ENCODE measurements at places on chromosomes 13 and 19.

GRCh38 chr13:24644036-24644435 is 36.2 kb upstream of the ATP12A start:
- DNase-seq: no peak

- no peak for DNase-seq
Measured at GRCh38 chr19:55156202-55157063, 1.1 kb downstream of the TNNI3 start.

- DNase-seq: no peak
Measured at GRCh38 chr19:45729800-45730290, 851 bp downstream of the FBXO46 start.

GRCh38 chr13:31769575-31769974 is 30.2 kb downstream of the RXFP2 start:
- DNase-seq: no peak

DNA sequence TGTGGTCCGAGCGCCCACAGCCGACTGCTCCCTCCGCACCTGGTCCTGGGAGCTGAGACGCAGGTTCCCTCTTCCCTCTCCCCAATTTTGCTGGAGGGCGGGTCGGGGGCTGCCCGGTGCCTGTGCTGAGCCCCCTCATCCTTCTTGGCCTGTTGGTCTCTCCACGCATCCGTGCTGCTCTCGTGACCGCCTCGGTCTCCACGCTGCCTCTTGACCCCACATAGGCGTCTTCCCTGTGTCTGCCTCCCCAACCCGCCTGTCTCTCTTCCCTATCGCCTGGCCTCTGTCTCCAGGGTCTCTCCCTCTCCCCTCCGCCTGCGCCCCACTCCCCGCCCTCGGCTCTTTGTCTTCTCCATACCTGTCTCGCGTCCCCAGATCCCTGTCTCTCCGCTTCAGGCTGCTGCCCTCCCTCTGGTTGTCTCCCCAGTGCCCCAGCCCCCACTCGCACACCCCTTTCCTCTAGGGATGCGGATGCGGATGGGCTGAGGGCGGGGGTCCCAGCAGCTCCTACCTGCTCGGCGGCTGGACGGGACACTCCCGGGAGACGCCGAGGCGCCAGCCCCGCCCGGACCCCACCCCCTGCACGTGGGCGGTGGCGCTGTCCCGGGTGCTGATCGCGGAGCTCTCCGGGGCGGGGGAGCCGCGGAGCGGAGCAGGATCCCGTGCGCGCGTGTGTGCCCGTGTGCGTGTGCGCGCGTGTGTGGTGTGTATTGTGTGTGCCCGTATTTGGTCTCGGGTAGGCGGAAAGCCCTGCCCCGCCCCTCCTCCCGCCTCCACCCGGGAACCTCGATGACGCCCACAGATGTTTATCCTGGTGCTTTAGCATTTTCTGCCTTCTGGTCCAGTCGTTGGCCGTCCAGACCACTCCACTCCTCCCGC is at the start of gene SYT5:
Gene SYT5, minus strand, starts transcription at position 684 of the 879 bp plus-strand sequence. CDS start 1,248 bp downstream, outside the sequence.
- DNase-seq: peak; percentile 35

- DNase-seq: peak; percentile 91
Measured at GRCh38 chr19:8592231-8593009, 15.2 kb upstream of the MYO1F start.

- DNase-seq: no peak
Measured at GRCh38 chr19:4710281-4710600, 13.4 kb downstream of the DPP9 start.

DNA sequence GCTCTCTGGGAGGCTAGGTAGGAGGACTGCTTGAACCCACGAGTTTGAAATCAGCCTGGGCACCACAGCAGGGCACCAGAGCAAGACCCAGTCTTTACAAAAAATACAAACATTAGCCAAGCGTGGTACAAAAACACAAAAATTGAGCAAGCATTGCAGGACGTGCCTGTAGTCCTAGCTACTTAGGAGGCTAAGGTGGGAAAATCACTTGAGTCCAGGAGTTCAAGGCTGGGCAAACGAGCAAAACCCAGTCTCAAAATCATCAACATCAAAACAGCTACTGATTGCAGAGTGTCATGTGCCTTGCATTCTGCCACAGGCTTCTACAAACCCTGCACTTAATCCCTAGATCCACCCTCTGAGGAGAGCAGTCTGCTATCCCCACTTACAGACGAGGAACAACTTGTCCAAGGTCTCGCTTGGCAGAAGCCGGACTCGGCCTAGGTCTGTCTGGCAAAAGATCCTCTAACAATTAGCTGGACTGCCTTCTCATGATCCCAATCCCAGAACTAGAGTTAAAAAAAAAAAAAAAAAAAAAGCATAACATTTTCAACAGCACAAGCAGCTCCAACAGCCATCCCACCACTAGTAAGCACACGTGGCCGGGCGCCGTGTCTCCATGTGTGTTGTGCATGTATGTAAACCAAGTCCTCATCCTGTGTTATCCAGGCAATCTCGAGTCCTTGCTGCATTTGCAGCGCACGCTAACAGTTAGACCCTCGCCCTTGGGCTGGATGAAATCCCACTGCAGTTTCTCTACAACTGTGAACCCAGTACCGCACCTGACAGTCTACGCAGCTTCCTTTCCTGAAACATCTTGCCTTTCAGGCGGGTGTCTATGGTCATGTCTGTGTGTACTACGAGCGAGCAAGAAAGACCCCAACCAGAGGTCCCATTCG is 2.0 kb downstream of the PPP6R1 start:
- DNase-seq: no peak

- peak; percentile 47 for DNase-seq
Measured at GRCh38 chr19:38049105-38049649, 142.2 kb downstream of the SIPA1L3 start.

GRCh38 chr13:99178636-99179035 is 22.0 kb upstream of the UBAC2 start:
- no peak for DNase-seq

DNA sequence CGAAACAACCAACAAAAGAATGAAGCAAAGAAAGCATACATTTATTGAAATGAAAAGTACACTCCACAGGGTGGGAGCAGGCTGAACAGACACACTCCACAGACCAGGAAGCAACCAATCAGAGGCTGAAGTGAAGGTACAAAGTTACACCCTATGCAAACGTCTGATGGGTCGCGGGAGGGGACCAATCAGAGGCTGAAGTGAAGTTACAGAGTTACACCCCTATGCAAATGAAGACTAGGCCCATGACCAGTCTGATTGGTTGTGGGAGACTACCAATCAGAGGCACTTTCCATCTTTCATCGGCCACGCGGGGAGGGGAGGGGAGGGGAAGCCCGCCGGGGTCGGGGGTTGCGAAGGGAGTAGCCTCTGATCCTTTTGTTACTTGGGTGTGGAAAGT is 12.4 kb upstream of the FBL start:
- no peak for DNase-seq

- no peak for DNase-seq
Measured at GRCh38 chr13:26457212-26457611, 100.3 kb upstream of the WASF3 start.

GRCh38 chr19:49205114-49205513 is 47.5 kb downstream of the TRPM4 start:
- no peak for DNase-seq

GRCh38 chr19:48020686-48021085 is 23.2 kb downstream of the CABP5 start:
- no peak for DNase-seq

GRCh38 chr13:100637796-100638195 is 36.8 kb downstream of the TMTC4 start:
- no peak for DNase-seq

GRCh38 chr19:55491546-55492360 is 3.5 kb downstream of the SSC5D start:
- no peak for DNase-seq

GRCh38 chr13:38099751-38100150 is 230.2 kb upstream of the TRPC4 start:
- DNase-seq: no peak

- peak; percentile 53 for DNase-seq
Measured at GRCh38 chr19:34712395-34713261, 21.4 kb upstream of the ZNF181 start.

GRCh38 chr13:99422586-99423220 is 78.6 kb upstream of the TM9SF2 start:
- DNase-seq: no peak

- peak; percentile 6 for DNase-seq
Measured at GRCh38 chr19:6925801-6926751, 38.7 kb downstream of the ADGRE1 start.

- DNase-seq: no peak
Measured at GRCh38 chr13:34857558-34858325, 84.3 kb upstream of the NBEA start.

- no peak for DNase-seq
Measured at GRCh38 chr13:23408026-23408425, 25.5 kb downstream of the SACS start.

DNA sequence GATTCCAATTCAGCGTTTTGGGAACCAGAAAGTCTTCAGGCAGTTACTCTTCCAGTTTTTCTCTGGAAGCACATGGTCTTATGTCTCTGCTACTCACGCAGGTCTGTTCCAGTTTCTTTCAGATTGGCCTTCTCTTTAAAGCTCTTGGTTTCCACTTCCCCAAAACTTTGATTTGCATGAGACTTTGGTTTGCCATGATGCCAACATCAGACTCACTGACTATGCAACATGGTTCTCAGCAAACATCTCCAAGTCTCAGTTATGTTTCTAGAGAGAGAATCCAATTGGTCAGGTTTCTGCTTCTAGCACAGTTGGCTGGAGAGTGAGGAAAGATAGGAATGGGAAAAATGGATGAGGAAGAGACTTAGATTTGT is 3.1 kb downstream of the AKAP11 start:
- no peak for DNase-seq

DNA sequence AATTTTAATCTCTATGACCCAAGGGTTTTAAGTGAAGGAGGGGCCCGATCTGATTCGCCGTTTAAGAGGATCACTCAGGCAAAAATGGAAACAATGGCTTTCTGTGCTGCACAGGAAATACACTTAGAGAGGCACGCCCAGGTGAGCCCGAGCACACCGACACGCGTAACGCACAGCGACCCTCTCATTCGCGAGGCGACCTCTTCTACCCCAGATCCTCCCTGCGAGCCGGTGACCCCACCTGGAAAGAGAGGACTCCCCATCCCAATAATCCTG is 216 bp downstream of the SH2D3A start:
- DNase-seq: no peak

DNA sequence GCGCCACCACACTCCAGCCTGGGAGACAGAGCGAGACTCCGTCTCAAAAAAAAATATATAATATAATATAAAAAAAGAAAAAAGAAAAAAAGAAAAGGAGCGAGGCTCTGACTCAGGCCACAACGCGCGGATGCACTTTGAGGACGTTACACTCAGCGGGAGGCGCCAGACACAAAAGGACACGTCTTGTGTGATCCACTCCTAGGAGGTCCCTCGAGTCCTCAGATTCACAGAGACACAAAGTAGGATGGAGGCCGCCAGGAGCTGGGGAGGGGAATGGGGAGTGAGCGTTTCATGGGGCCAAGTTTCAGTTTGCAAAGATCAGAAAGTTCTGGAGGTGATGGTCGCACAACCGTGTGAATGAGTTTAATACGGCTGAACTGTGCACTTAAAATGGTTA is 8.5 kb upstream of the ABHD17A start:
- no peak for DNase-seq

GRCh38 chr13:45196096-45196495 is 4.7 kb downstream of the KCTD4 start:
- DNase-seq: no peak

DNA sequence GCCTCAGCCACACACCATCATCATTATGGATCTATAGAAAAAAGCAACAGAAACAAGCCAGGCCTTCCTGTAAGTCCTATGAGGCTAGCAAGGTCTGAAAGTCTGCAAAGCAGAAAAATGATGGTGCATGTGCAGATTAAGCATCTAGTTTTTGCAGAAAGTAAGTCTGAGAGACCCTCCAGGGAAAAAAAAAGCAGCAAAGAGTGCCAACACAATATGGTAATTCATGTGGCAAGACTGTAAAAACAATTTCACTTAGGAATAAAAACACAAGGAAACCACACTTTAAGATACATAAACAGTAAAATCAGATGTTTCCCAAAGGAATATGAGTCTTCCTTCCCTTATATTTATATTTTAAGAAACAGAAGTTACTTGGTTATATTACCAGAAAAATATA is 112.3 kb upstream of the FBXL3 start:
- no peak for DNase-seq
